ENCODE measurements at places on chromosomes 5 and 9. TPM values are rescaled to one million over a fixed set of nuclear protein-coding genes. Genes with fewer than 3 reads are reported as not detected.

GRCh38 chr9:15249042-15249818 lies 57.8 kb downstream of the TTC39B start:
- H3K4me3 ChIP-seq = no peak overlapping the region
- peaks cover 3% of the 10 kb centered on the region for H3K4me1 ChIP-seq
- no peak for DNase-seq
- no peaks in the 10 kb centered on the region for H3K27me3 ChIP-seq

- H3K27me3 ChIP-seq = no peaks in the 10 kb centered on the region
- no peaks in the 10 kb centered on the region for H3K36me3 ChIP-seq
- no peak for DNase-seq
- H3K27ac ChIP-seq = no peak overlapping the region
- H3K4me3 ChIP-seq = no peak overlapping the region
These were observed 29.3 kb downstream of the TNFAIP8 start for GRCh38 chr5:119385136-119385535.

DNA sequence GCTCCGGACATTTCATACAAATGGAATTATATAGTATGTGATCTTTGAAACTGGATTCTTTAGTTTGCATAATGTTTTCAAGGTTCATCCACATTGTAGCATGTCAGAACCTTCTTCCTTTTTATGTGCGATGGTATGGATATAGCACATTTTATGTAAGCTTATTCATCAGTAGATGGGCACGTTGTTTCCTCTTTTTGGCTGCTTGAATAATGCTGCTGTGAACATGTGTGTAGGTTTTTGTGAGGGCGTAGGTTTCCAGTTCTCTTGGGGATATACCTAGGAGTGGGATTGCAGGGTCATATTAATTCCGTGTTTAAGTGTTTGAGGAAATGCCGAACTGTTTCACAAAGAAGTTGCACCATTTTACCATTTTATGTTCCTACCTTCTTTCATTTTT lies 187.8 kb downstream of the NR3C1 start:
- H3K27ac ChIP-seq = no peak overlapping the region
- peaks cover 1% of the 10 kb centered on the region for H3K36me3 ChIP-seq
- H3K27me3 ChIP-seq = no peaks in the 10 kb centered on the region
- H3K4me3 ChIP-seq = no peak overlapping the region
- peaks cover 27% of the 10 kb centered on the region for H3K4me1 ChIP-seq
- no peak for DNase-seq

DNA sequence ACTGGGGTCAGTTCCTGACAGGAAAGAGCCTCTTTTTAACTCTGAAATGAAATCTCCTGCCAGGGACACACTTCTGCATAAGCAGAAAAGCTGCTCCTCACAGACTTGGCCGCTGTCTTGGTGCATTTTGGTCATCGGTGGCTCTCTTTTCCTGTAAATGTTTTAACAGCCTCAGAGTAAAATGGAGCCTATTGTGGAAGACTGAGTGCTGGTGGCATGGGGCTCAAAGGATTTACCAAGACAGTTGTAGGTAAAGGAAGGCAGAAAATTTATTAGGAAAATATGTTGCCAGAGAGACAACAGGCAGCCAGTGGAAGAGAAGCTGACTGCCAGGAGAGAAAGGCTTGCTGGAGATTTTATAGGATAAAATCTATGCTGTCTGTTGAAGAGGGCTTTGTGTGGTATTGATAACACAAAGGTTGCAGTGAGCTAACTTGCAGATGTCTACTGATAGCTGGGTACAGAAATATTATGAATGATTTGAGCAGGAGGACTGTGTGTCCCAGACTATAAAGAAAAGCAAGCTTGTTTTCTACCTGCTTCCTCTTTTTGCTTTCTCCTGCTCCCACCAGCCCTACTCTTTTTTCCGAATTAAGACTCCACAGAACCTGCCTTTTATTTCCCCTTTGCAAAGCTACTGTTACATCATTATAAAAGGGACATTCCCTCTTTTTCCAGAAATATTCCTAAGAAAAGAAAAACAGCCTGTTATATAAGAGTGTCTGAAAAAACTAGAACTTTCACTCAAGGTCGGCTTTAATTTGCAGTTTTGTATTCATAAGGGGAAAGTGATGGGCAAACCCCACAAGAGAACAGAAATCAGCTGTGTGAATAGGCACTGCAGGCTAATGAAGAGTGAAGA lies 27.9 kb upstream of the IFNA14 start:
- no peak overlapping the region for H3K27ac ChIP-seq
- no peaks in the 10 kb centered on the region for H3K36me3 ChIP-seq
- no peaks in the 10 kb centered on the region for H3K4me1 ChIP-seq
- DNase-seq = no peak

DNA sequence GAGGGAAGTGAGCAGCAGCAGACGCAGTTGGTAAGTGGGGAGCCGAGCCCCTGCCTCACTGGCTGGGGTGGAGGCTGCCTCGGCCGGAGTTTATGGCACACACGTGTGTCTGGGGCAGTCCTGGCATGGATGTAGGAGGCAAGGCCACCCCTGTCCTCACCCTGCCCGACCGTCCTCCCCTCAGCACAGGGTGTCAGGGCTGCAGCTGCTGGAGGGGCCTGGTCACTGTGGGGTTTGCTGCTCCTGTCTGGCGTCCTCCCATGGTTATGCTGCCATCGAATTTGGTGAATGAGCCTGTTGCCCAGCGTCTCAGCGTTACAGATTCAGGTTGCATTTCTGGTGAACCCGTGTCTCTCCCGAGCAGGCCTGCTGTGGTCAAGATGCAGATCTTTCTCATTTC lies 32.4 kb downstream of the CEP72 start:
- H3K4me1 ChIP-seq = no peaks in the 10 kb centered on the region
- no peak overlapping the region for H3K4me3 ChIP-seq
- H3K36me3 ChIP-seq = peaks cover 15% of the 10 kb centered on the region

DNA sequence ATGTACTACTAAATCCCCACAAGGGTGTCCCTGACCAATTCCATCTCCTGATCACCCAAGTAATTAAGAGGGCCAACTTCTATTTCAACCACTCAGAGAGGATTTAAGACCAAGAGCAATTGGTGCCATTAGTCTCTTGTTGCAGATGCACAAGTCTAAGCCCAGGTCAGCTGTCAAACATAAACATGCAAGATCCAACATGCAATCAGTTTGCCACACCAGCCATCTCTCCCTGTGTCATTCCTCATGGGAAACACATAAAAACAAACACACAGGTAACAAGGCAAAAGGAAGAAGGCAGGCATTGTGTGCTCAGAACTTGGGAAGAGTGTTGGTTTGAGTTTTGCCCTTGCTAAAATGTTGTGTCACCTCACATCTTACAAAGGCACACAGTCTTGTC lies 139.2 kb downstream of the SPOCK1 start:
- no peak overlapping the region for H3K4me3 ChIP-seq
- no peaks in the 10 kb centered on the region for H3K36me3 ChIP-seq
- no peak overlapping the region for H3K27ac ChIP-seq
- peaks cover 1% of the 10 kb centered on the region for H3K27me3 ChIP-seq

Gene PIP5KL1
- 3.8 TPM for total RNA-seq

Gene BTNL3
- total RNA-seq = 0.14 TPM

- DNase-seq = no peak
- H3K27me3 ChIP-seq = no peaks in the 10 kb centered on the region
- H3K4me3 ChIP-seq = no peak overlapping the region
- H3K27ac ChIP-seq = no peak overlapping the region
- no peaks in the 10 kb centered on the region for H3K4me1 ChIP-seq
These were observed 306.2 kb upstream of the PUM3 start for GRCh38 chr9:3150074-3150473.

DNA sequence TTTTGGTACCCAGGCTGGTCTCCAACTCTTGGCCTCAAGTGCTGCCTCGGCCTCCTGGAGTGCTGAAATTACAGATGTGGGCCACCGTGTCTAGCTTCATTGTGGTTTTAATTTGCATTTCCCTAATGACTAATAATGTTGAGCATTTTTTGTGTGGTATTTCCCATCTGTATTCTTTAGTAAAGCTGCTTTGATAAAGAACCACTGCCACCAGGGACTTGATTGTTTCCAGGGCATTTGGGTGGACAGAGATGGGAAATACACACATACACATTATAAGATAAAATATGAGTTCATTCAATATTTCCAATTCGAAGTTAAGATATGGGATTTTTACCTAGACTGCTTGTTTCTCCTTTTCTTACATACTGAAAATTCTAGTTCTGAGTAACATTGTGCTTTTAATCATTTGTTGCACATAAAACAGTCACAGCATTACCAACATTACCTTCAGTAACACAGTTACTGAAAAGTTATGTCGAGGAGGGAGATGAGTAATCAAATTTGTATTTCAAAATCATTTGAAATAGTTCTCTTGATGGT lies 28.9 kb downstream of the HABP4 start:
- no peak overlapping the region for H3K27ac ChIP-seq
- no peak overlapping the region for H3K4me3 ChIP-seq
- H3K36me3 ChIP-seq = no peaks in the 10 kb centered on the region
- no peaks in the 10 kb centered on the region for H3K27me3 ChIP-seq

- peaks cover 10% of the 10 kb centered on the region for H3K4me1 ChIP-seq
- no peak overlapping the region for H3K4me3 ChIP-seq
- DNase-seq = no peak
- H3K36me3 ChIP-seq = no peaks in the 10 kb centered on the region
- no peaks in the 10 kb centered on the region for H3K27me3 ChIP-seq
- no peak overlapping the region for H3K27ac ChIP-seq
These were observed 3.6 kb downstream of the AK1 start for GRCh38 chr9:127873886-127874285.

DNA sequence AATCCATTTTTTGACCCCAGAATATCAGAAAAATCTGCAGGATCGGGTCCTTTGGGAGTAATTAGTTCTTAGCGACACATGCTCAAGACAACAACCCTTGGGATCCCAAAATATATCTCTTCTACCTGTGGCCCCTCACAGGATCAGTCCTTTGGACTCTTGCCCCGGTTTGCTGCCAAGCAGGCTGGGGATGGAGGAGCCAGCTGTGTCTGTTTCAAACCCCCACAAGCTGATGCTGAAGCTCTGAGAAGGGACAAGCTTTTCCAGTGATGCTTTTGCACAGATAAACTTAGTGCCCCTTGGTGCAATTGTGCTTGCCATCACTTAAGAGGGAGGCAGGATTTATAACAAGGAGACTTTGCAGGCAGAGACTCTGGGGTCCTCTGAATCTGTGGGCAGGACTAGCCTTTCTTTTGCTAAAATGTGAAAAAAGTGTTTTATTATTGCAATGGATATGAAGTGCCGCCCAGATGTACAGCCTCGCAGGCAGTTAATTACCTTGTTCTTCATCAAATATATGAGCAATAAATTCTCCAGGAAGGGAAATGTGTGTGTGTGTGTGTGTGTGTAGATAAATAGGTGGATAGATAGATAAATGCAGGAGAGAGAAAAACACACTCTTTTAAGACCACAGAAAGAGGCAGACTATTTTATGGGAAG lies 9.6 kb upstream of the LHX2 start:
- H3K4me3 ChIP-seq = no peak overlapping the region
- peaks cover 17% of the 10 kb centered on the region for H3K27me3 ChIP-seq
- H3K4me1 ChIP-seq = peaks cover 16% of the 10 kb centered on the region

DNA sequence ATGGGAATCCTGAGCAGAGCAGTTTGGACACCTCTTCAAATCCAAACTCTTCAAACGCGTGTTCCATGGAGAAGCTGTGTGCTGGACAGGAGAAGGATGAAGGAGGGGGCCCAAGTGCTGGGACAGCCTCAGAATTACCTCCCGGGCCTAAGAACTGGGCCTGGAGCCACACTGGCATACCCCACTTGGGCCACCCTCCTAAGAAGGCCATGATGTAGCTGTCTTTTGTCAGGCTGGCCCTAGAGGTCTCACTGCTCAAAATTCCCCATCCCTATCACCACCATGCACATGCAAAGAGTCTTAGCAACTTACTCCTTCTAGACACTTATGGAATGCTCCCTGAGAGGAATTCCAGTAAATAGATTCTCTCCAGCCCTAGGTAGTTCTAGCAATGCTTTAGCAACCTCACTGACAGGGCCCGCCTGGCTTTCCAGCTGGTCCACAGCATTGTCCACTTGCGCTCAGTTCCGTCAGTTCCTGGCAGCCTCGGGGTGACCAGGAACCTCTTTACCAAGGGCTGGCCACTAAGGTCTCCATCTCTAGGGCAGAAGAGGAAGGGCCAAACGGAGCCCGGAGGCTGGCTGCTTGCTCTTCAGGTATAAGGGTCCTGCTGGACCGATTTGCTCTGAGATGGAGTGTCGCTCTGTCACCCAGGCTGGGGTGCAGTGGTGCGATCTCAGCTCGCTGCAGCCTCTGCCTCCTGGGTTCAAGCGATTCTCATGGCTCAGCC lies 75.3 kb downstream of the RGS3 start:
- peaks cover 7% of the 10 kb centered on the region for H3K4me1 ChIP-seq
- DNase-seq = no peak
- peaks cover 3% of the 10 kb centered on the region for H3K36me3 ChIP-seq
- H3K4me3 ChIP-seq = no peak overlapping the region
- no peak overlapping the region for H3K27ac ChIP-seq

Gene PRRC1
- total RNA-seq = 81.7 TPM

- H3K36me3 ChIP-seq = peaks cover 4% of the 10 kb centered on the region
- peaks cover 16% of the 10 kb centered on the region for H3K4me1 ChIP-seq
- DNase-seq = no peak
- H3K27ac ChIP-seq = peak overlapping the region; percentile 62
These were observed 8.8 kb downstream of the TNIP1 start for GRCh38 chr5:151071848-151072629.

DNA sequence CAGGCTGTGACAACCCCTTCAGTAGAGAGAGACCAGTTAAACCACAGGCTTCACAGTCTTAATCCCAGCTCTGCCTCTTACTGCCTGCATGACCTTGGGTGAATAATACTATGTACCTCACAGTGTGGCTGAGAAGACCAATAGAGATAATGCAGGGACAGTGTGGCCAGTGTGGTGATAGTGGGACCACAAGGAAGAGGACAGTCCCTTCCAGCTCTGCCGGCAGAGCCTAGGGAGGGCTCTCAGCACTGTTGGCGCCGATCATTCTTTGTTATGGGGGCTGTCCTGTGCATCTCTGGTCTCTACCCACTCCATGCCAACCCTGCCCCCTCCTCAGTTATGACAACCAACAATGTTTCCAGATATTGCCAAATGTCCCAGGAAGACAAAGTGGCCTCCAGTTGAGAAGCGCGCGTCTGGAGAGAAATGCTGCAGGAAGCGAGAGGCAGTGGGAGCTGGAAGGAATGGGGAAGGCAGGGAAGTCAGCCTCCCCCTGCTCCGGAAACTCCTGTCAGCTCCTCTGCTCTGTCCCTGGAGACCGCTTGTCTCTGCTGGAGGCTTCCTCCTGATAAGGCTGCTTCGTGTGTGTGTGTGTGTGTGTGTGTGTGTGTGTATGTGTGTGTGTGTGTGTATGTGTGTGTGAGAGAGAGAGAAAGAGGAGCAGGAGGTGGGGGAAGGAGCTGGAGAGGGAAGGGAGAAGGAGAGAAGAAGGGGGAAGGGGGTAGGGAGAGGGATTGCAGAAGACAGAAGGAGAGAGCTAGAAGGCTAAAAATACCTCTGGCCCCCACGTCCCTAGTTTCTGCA lies 31.8 kb upstream of the FABP6 start:
- no peak for DNase-seq
- peaks cover 21% of the 10 kb centered on the region for H3K4me1 ChIP-seq
- no peak overlapping the region for H3K27ac ChIP-seq
- no peak overlapping the region for H3K4me3 ChIP-seq
- H3K36me3 ChIP-seq = no peaks in the 10 kb centered on the region
- no peaks in the 10 kb centered on the region for H3K27me3 ChIP-seq

GRCh38 chr5:154722936-154723335 lies 32.2 kb upstream of the LARP1 start:
- H3K27me3 ChIP-seq = no peaks in the 10 kb centered on the region
- no peak overlapping the region for H3K27ac ChIP-seq
- peaks cover 11% of the 10 kb centered on the region for H3K4me1 ChIP-seq
- no peak for DNase-seq
